NCI-H524 (cell line): ENCODE measurements at places on chromosomes 16 and 17.

DNA sequence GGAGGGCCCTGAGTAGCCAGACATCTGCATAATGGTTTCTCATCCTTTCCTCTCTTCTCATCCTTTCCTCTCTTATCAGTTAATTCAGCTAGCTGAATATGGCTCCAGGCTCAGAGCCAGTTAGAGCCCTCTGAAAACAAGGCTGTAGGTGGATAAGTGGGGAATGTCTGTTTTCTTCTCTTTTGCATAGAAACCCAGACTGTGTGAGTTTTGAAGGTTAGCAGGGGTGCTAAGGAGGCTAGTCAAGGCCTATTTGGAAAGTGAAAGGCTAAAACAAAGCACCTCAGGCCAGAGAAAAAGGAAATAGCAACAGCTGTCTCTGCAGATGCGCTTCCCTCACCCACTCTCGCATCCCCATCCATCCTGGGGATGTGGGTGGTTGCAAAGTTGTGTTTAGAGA is 420.9 kb downstream of the SHISA9 start:
- DNase-seq, result no peak

DNA sequence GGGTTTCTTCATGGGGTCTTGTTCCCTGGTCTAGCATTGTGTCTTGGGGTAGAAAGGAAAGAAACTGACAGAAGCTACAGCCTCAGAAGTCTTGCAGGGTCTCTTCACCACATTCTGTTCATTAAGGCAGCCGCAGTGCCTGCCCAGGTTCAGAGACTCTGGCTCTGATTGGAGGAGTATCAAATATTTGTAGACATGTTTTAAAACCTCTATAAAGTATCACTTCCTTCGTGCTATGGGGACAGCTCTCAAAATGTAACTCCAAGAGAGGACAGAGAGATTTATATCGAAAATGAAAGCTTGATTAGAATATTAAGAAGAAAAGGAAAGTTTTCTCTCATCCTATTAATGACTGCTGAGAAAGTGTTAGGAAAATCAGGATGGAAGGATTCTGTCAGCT is 107.0 kb upstream of the CACNG3 start:
- DNase-seq, result no peak

- peak; percentile 61 for DNase-seq
These were observed 24.6 kb downstream of the GPT2 start for GRCh38 chr16:46908540-46909372.

DNA sequence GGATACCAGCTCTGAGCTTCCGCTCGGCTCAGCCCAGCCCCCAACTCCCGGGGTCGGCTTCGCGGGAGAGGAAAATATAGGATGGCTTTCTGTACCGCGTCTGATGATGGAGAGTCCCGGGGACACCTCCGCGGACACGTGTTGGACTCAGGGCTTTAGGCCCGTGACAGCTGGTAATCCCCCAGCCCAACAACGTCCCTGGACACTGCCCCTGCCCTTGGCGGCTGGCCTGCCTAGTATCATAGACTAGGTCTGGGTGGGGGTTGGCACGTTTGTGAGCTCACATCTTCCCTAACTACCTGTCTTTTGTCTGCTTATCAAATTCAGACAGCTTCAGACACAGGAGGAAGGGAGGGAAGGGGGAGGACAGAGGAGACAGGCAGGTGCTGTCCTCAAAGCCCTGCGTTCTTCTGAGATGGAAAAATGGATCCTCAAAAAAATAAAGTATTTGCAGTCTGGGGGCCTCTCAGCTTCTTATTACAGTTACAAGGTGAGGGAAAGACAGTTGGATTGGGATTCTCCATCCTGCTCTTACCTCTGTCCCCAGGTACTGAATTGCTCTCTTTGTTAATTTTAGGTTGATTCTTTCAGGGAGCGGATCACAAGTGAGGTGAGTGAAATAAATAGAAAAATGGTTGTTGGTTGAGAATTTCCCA is 698 bp downstream of the PSME3 start:
- no peak for DNase-seq

- no peak for DNase-seq
These were observed 50.4 kb downstream of the SLFN5 start for GRCh38 chr17:35293151-35293847.

DNA sequence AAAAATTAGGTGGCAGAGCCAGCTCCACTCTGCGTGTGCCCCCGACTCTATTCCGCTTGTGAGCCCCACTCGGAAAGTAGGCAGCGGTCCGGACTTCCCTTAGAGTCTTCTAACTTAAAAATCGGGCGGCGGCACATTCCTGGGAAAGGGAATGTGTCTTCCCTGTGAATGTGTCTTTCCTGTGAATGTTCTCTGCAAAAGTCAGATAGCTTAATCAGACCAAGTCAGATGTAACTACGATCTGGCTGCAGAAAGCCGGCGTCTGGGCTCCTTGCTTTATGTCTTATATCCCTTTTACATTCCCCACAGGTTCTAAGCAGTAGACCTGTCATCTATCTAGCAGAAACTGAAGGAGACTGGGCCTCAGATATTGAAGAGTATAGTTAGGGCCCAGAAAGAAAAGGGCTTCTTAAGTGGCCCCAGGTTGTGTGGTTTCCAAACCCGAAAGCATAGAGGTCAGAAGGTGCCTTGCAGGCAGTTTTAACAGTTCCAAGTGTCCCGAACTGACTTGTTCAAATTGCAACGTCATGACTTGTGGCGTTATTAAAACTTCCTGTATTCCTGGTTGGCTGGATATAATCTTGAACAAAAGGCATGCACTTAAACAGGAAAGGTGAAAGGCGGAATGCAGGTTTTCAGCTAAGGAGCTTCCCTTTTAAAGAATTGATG is 601 bp downstream of the PHKB start:
- no peak for DNase-seq

DNA sequence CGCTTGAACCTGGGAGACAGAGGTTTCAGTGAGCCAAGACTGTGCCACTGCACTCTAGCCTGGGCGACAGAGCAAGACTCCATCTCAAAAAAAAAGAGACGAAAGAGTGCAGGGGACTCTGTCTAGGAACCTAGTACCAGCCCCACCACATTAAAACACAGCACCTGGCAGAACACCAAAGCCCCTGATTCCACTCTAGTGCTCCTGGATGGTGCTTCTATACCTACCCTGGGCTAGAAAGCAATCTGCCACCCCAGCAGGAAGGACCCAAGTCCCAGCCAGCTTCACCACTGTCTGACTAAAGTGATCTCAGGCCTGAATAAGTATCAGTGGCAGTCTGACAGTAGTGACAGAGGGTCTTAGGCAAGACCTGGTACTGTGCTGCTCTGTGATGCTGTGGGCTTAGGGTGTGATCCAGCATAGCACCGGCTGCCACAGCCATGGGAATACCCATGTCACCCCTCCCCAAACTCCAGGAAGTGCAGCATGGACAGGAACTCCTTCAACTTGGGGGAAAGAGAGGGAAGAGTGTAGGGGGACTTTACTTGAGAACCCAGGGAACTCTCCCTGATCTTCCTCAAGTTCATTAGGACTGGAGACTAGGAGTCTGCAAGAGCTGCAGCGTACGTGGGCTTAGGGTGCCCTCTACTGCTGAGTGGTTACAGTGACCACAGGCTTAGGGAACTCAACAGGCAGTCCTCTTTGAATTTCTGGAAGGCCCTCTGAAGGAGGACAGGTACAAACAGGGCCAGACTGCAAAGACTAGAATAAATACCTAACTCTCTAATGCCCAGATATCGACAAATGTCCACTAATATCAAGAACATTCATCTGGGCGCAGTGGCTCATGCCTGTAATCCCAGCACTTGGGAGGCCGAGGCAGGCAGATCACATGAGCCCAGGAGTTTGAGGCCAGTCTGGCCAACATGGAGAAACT is 30.0 kb upstream of the RNF43 start:
- peak; percentile 74 for DNase-seq

DNA sequence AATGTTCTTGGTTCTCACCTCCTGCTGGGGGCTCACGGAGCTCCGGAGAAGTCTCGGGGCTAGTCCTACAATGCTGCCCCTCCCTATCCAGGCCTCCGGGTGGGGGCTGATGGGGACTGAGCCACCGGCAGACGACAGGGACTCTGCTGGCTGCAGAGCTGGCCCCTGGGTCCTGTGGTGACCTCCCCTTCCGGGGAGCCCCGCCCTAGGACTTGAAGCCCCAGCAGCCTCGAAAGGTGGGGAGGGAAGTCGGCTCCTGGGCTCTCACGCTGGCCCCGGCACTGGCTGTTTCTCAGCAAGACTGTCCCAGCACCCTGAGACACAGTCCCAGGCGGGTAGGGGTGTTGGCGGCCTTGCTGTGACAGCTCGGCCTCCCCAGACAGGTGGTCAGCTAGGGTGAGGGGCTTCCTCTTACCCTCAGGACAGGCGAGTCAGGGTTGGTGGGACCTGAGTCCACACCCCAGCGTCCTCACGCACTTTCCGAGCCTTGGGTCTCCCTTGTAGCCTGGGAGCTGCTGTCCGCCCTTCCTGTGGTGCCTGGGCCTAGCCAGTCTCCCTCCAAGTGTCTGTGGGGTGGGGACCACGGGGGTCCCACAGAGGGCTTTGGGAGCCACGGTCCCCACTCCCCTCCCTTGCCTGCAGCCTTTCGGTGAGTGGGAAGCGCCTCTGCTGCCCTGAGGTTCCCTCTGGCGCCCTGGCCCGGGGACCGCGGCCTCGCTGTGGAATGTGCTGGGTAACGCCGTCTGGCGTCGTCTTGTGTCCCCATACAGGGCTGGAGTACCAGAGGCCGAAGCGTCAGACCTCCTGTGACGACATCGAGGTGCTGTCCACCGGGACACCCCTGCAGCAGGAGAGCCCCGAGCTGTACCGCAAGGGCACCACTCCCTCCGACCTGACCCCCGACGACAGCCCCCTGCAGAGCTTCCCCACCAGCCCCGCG is 76.6 kb downstream of the KLHDC4 start:
- DNase-seq, result no peak

GRCh38 chr16:49330562-49331201 is 42.9 kb upstream of the C16orf78 start:
- no peak for DNase-seq

DNA sequence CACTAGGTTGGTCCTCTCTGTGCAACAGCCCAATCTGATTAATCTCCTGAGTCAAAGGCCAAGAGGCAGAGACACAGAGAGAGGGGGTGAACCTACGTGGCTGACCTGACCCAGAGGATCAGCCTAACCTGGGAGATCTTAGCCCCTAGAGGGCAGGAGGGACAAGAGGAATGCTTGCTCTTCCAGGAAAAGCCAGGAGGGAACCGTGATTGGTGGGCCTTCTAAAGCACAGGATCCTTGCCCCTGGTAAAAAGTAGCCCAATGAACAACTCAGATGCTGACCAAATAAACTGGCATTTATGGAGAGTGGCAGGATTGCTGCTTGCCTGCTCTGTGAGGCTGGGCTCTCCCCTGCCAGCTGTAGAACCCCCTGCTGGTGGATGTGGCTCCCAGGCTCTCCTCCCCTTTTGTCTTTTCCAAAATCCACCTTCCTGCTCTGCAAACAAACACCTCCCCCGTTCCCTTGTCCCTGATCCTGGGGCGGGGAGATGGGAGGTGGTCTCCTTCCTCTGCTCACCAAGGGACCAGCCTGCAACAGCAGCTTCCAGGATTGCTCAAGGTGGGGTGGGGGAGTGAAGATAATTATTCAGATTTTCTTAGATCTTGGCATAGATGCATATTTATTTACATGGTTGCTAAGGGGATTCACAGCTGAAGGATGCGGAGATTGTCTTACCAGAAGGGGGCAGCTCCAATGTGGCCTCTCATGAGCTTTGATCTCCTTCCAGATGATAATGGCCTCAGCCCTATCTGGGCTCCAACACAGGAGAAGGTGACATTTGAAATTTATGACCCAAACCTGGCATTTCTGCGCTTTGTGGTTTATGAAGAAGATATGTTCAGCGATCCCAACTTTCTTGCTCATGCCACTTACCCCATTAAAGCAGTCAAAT is 71.9 kb downstream of the SDR42E1 start:
- peak; percentile 37 for DNase-seq

DNA sequence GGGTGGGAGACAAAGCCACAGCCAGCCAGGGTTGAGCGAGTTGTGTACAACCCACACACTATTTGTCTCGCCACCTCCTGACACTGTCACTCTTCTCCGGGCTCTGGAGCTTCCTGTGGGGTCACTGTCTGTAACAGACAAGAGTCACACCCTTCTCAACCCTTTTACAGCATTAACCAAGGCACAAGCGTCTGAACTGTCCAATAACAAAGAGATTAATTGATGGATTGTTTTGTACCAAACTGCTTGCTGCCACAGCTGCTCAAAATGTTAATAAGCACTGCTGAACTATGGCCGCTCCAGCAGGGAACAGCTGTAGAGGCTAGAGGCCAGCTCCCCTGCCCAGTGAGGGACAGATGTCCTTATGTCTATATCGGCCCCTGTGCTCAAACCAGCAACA is 25.2 kb upstream of the HYDIN start:
- DNase-seq, result peak; percentile 62

DNA sequence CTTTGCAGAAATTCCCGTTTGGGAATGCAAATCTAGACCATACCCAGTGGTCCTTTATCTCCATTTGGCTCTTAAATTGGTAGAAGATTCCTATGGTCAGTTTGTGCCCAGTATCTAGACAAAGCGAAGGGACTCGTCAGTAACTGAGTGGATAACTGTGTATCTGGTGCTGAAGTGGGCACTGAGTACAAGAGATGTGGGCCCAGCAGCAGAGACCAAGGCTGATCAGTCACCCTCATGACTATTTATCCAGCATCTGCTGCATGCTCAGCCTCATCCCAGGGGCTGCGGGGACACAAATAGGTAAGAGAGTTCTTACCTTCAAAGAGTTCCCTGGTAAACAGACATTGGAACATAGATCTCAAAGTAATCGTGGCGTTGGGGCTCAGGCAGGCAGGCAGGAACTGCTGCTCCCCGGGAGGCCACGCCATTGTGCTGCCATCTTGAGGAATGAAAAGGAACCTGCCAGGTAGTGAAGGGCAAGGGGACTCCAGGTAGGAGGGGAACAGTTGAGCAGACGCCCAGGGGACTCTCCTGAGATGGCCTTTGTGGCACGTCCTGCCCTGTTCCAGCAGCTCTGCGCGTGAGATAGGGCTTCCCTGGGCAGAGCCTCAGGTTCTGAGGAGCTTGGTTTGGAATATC is 10.3 kb downstream of the NT5M start:
- DNase-seq, result peak; percentile 33

DNA sequence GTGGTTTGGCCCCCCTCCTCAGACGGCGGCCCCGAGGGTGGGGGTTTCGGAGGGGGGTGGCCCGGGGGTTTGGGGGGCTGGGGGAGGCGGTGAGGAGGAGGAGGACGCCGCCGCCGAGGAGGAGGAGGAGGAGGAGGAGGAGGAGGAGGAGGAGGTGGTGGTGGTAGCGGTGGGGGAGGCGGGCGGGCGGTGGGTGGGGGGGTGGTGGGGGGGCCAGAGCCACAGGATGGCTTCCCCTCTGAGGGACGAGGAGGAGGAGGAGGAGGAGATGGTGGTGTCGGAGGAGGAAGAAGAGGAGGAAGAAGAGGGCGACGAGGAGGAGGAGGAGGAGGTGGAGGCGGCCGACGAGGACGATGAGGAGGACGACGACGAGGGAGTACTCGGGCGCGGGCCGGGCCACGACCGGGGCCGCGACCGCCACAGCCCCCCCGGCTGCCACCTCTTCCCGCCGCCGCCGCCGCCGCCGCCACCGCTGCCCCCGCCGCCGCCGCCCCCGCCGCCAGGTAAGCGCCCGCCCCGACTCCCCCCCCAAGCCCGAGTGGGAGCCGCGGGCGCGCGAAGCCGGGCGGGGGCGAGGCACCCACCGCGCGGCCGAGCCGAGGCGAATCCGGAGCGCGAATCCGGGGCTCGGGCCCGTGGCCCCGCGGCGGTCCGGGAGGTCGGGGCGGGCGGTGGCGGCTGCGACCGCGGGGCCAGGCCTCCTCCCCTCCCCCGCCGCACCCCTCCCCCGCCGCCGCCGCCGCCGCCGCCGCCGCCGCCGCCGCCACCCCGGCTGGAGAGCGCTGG is 3.8 kb upstream of the CHD3 start:
- no peak for DNase-seq

- DNase-seq, result no peak
These were observed 124.8 kb downstream of the ABCC1 start for GRCh38 chr16:16073891-16074881.

- DNase-seq, result no peak
These were observed 15.5 kb downstream of the MAP1LC3B start for GRCh38 chr16:87407511-87408112.
